ENCODE measurements at places on chromosomes 6 and 20.

GRCh38 chr6:84575264-84575663, 189.1 kb downstream of the TBX18 start:
- no peak overlapping the region for H3K4me3 ChIP-seq
- no peak overlapping the region for H3K27ac ChIP-seq
- no peaks in the 10 kb centered on the region for H3K36me3 ChIP-seq
- H3K27me3 ChIP-seq: no peaks in the 10 kb centered on the region
- no peaks in the 10 kb centered on the region for H3K4me1 ChIP-seq

GRCh38 chr6:95094751-95095663, 482.3 kb upstream of the MANEA start:
- no peak for DNase-seq
- no peaks in the 10 kb centered on the region for H3K36me3 ChIP-seq
- H3K27me3 ChIP-seq: no peaks in the 10 kb centered on the region
- no peaks in the 10 kb centered on the region for H3K4me1 ChIP-seq
- no peak overlapping the region for H3K4me3 ChIP-seq

DNA sequence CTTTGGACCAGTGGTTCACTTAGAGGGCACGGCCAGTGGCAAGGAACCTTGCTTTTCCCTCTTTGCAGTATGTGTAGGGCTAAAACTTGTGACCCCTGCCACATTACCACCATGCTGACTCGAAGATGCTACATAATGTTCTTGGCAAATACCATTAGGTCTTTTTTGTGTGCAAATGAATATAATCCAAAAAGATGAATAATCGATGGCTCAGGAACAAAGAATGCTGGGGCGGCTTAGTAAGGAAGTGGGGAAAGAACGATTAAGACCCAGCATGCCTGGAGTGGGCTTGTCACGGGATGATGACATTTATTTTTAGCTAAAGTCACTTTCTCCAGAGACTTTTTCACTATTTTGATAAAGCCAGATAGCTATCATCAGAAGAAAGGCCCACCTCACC, 23.1 kb downstream of the CMTR1 start:
- no peak overlapping the region for H3K27ac ChIP-seq
- H3K27me3 ChIP-seq: no peaks in the 10 kb centered on the region
- peaks cover 54% of the 10 kb centered on the region for H3K36me3 ChIP-seq
- H3K4me1 ChIP-seq: peaks cover 13% of the 10 kb centered on the region
- no peak for DNase-seq

- H3K4me1 ChIP-seq: no peaks in the 10 kb centered on the region
- H3K27me3 ChIP-seq: no peaks in the 10 kb centered on the region
- DNase-seq: no peak
- no peaks in the 10 kb centered on the region for H3K36me3 ChIP-seq
- no peak overlapping the region for H3K27ac ChIP-seq
Observed at GRCh38 chr6:144049386-144049785, 41.3 kb upstream of the PLAGL1 start.

DNA sequence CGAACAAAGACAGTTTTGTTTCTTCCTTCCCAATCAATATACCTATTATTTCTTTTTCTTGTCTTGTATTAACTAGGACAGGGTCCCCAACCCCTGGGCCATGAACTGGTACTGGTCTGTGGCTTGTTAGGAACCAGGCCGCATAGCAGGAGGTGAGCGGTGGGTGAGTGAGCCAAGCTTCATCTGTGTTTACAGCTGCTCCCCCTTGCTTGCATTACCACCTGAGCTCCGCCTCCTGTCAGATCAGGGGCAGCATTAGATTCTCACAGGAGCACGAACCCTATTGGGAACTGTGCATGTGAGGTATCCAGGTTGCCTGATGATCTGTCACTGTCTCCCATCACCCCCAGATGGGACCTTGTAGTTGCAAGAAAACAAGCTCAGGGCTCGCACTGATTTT, 151.9 kb downstream of the CDKAL1 start:
- no peak for DNase-seq
- H3K4me3 ChIP-seq: no peak overlapping the region
- H3K27me3 ChIP-seq: no peaks in the 10 kb centered on the region
- no peak overlapping the region for H3K27ac ChIP-seq

DNA sequence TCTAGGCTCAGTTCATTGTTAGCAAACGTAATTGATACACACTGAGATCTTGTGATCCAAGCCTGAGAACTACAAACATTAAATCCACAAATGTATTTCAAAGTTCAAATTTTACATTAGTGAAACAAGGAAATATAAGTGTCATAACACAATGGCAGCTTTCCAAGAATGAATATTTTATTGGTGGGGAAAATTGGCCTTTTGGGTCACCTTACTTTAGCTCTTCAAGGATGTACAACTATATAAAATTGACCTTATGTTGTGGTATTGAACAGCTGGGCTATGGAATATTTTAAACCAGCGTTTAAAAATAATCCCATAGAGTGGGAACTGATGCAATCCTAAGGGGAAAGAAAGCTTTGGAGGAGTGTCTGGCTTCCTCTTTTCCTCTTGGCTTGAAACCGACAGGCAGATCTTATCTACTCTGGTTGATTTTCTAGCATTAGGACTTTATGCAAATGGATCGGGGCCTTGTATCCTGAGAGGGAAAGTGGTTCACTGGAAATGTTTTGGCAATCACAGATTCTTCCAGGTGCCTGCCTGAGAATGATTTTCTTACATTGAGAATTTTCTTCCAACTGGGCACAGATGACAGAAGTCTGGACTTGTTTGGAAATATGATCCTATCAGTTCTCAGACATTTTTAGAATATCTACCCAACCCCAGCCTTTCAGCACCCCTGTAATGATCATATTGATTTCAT, 184.8 kb upstream of the ECI2 start:
- H3K27me3 ChIP-seq: no peaks in the 10 kb centered on the region
- peaks cover 13% of the 10 kb centered on the region for H3K4me1 ChIP-seq
- no peak overlapping the region for H3K4me3 ChIP-seq
- no peaks in the 10 kb centered on the region for H3K36me3 ChIP-seq

DNA sequence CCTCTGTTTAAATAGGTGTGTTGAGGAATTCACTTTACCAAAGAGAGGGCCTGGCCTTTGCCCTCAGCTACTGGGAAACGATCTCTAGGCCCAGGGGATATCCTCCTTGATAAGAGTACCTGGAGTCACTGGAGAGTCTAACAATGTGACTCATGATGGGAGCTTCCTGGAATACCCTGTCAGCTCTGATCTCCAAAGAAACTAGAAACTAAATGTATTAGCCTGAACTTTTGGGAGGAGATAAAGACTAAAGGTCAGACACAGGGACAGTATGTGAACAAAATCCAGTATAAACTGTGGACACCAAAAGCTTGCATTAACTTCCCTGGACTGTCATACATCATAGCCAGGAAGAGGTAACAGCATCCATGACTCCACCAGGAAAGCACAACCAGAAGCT, 148.5 kb downstream of the RNGTT start:
- no peak overlapping the region for H3K4me3 ChIP-seq
- no peak overlapping the region for H3K27ac ChIP-seq
- H3K27me3 ChIP-seq: no peaks in the 10 kb centered on the region
- no peaks in the 10 kb centered on the region for H3K36me3 ChIP-seq

GRCh38 chr20:24744747-24745146, 204.3 kb upstream of the CST7 start:
- no peak for DNase-seq
- no peaks in the 10 kb centered on the region for H3K27me3 ChIP-seq
- no peaks in the 10 kb centered on the region for H3K4me1 ChIP-seq
- no peak overlapping the region for H3K27ac ChIP-seq
- H3K4me3 ChIP-seq: no peak overlapping the region

- no peak for DNase-seq
- no peak overlapping the region for H3K4me3 ChIP-seq
- H3K27me3 ChIP-seq: no peaks in the 10 kb centered on the region
- peaks cover 60% of the 10 kb centered on the region for H3K4me1 ChIP-seq
- no peaks in the 10 kb centered on the region for H3K36me3 ChIP-seq
- H3K27ac ChIP-seq: no peak overlapping the region
Observed at GRCh38 chr6:46526607-46527006, 35.4 kb upstream of the RCAN2 start.

- H3K27ac ChIP-seq: no peak overlapping the region
- no peak overlapping the region for H3K4me3 ChIP-seq
- no peaks in the 10 kb centered on the region for H3K4me1 ChIP-seq
- DNase-seq: no peak
- H3K27me3 ChIP-seq: no peaks in the 10 kb centered on the region
Observed at GRCh38 chr6:131367206-131367873, 205.7 kb upstream of the ARG1 start.

GRCh38 chr20:60986506-60987156, 265.4 kb upstream of the CDH4 start:
- H3K27me3 ChIP-seq: no peaks in the 10 kb centered on the region
- no peaks in the 10 kb centered on the region for H3K4me1 ChIP-seq
- no peak overlapping the region for H3K27ac ChIP-seq

GRCh38 chr20:19940988-19941460, 76.1 kb upstream of the NAA20 start:
- no peak overlapping the region for H3K4me3 ChIP-seq
- H3K27ac ChIP-seq: no peak overlapping the region
- peaks cover 9% of the 10 kb centered on the region for H3K36me3 ChIP-seq
- H3K27me3 ChIP-seq: no peaks in the 10 kb centered on the region
- H3K4me1 ChIP-seq: peaks cover 35% of the 10 kb centered on the region

- no peak for DNase-seq
- H3K36me3 ChIP-seq: peaks cover 5% of the 10 kb centered on the region
- no peak overlapping the region for H3K4me3 ChIP-seq
- no peaks in the 10 kb centered on the region for H3K27me3 ChIP-seq
- no peaks in the 10 kb centered on the region for H3K4me1 ChIP-seq
Observed at GRCh38 chr6:42001506-42001905, 48.8 kb upstream of the TAF8 start.

DNA sequence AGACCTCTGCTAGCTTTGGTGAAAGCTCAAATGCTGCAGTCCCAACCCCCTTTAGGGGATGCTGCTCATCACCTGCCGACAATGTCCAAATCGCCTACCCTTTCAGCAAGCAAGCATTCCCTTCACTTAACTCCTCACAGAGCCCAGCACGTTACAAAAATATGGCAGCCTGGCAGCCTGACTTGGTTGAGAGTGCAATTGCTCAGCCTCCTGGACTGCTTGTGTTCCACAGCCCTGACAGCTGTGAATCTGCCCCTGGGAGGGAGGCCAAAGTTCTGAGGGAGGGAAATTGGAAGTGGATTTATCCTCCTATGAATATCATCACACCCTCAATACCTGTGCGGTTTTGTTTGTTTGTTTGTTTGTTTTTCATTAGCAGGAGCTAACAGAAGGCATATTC, 231.0 kb downstream of the HIVEP2 start:
- no peak for DNase-seq
- H3K27ac ChIP-seq: no peak overlapping the region
- no peaks in the 10 kb centered on the region for H3K27me3 ChIP-seq
- no peaks in the 10 kb centered on the region for H3K4me1 ChIP-seq
- H3K36me3 ChIP-seq: no peaks in the 10 kb centered on the region

- no peak for DNase-seq
- peaks cover 2% of the 10 kb centered on the region for H3K36me3 ChIP-seq
- no peaks in the 10 kb centered on the region for H3K27me3 ChIP-seq
- H3K4me1 ChIP-seq: no peaks in the 10 kb centered on the region
Observed at GRCh38 chr6:169692516-169692915, 9.3 kb downstream of the WDR27 start.

DNA sequence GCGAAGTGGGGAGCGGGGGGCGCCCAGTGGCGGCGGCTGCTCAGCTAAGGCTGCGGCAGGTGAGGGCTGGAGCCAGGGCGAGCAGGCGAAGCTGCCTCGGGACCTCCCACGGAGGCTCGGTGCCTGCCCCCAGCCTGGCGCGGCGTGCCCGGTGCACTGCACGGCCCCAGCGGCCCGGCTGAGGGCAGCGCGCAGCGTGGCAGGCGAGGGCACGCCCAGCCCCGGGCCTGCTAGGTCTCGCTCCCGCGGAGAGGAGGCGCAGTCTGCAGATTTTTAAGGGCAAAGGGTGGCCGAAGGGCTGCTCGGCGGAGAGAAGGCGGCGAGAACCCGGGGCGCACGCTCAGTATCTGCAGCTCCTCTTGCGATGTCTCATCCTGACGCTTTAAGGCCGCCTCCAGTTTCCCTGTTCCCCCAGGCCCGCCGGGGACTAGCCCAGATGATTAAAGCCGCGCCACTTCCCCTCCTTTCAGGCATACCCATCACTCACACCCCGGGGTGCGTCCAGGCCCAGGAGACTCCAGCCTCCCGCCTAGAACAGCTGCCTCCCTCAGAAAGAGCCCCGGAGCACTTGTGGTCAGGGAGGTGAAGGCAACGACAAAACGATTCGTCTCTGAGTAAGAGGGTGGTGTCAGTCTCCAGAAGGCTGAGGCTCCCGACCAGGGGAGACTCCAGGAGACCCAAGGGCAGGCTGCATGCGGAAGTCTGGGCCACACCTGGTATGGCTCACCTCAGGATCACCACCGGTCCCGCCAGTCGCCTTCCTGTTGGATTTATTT, at the start of gene FERMT1:
Gene FERMT1, minus strand, starts transcription at position 158 of the 776 bp plus-strand sequence. CDS start 3,476 bp downstream, outside the sequence.
- no peak within 1 kb of the TSS for H3K27ac ChIP-seq
- H3K27me3 ChIP-seq: no peaks in the 10 kb centered on the region
- peaks cover 16% of the 10 kb centered on the region for H3K4me1 ChIP-seq
- peak within 1 kb of the TSS; percentile 71 for H3K4me3 ChIP-seq

DNA sequence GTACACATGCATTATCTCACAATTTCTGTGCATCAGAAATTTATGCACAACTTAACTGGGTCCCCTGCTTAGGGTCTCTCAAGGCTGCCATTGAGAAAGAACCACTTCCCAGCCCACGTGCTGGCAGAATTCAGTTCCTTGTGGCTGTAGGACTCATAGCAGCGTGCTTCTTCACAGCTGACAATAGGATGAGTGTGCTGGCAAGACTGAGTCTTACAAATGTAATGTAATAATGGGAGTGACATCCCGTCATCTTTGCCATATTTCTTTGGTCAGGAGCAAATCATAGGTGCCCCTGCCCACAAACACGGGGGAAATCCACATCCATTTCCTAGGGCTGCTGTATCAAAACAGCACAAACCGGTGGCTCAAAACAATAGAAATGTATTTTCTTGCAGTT, 77.4 kb downstream of the FIG4 start:
- peaks cover 5% of the 10 kb centered on the region for H3K36me3 ChIP-seq
- H3K27me3 ChIP-seq: no peaks in the 10 kb centered on the region
- no peak for DNase-seq

DNA sequence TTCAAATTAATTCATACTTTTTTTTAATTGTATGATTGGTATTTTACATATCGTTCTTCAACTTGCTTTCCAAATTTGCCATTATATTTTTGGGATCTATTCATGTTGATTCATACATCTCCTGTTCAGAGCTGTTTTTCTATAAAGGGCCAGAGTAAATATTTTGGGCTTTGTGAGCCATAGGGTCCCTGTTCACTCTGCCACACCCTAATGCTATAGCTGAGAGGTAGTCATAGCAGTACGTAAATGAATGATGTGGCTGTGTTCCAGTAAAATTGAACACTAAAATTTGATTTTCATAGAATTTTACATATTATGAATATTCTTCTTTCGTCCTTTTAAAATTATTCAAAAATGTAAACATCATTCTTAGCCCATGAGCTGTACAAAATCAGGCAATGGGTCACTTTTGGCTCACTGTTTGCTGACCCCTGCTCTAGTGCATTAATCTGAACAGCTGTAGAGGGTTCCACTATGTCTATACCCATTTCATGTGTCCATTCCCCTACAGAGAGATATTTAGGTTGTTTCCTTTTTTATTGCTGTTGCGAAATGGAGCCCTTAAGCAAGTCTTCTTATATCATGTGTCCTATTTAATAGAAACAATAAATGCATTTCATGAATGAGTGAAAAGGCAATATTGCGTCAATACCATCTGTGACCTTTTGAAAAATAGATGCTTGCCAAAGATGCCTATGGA, 136.4 kb upstream of the SALL4 start:
- no peaks in the 10 kb centered on the region for H3K36me3 ChIP-seq
- DNase-seq: no peak

- no peaks in the 10 kb centered on the region for H3K27me3 ChIP-seq
- H3K36me3 ChIP-seq: no peaks in the 10 kb centered on the region
- peak within 1 kb of the TSS; percentile 96 for H3K4me3 ChIP-seq
- no peak for DNase-seq
- H3K4me1 ChIP-seq: peaks cover 53% of the 10 kb centered on the region
- peak within 1 kb of the TSS; percentile 98 for H3K27ac ChIP-seq
Observed at GRCh38 chr20:33993576-33994221, at the start of gene RALY. TSS of gene RALY (plus strand) at chr20:33993911. CDS start at chr20:34072075, 78,164 bp downstream.
